Activated T-helper 17 cell treated with anti-CD3 and anti-CD28 coated beads, Interleukin-2, amount 50 U/mL, for 72 hours (primary cell): ENCODE measurements at places on chromosomes 7 and 10.

GRCh38 chr10:126478546-126478945 lies 90.3 kb upstream of the ADAM12 start:
- ATAC-seq, result no peak

DNA sequence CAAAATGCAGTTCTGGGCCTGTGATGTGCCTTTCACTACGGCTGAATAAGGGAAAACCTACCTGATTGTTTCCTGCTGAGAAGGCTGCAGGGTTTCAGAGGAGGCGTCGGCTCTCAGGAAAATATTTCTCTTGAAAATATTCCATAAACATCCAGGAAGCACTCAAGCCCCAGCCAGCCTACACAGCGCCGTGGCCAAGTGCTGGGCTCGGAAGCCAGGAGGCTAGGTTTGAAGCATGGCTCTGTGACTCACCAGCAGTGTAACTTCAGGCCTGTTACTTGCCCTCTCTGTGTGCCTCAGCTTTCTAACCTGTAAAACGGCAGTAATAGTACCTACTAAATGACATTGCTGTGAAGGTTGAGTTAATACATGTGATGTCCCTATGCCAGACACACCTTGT lies 399.1 kb downstream of the GATA3 start:
- no peak for ATAC-seq

DNA sequence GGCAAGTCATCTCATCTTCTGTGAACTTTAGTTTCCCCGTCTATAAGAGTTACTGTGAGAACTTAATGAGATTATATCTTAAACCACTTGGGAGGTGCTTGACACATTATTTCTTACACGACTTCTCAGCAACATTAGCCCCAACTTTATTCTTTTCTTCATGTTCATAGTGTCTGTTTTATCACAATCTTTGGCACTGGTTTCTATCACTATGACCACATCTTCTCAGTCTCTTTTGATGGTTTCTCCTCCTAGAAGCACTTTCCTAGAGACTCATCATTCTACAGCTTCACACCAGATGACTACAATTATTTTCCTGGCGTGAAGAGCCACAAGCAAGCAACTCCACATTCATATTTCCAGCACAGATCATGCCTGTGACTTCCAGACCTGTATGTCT lies 26.5 kb upstream of the BET1 start:
- ATAC-seq, result no peak

DNA sequence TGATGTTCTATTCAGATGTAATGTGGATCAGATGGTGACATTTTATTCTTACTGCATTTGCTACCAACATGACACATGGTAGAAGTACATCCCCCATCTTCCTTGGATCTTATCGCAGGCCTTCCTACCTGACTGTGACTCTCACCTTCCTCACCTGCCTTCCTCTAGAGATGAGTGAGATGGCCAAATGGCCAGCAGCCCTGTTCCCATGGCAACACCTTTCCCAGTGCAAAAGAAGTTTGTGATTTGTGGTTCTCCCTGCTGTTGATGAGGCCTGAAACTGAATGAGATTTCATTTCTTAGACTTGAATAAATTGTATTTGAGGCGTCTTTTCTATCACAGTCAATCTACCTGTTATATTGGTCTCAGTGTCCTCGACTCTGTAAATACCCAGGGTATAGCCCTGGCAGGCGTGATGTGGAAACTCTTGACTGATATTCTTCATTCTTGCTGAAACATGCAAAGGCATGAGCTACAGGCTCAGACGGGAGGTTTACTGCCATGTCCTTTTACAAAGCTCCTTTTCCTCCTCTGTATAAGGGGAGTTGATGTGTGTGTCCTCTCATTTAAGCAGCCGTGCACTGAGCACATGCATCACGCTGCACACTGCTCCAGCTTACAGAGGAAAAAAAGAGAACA lies 440.7 kb upstream of the AKR1E2 start:
- no peak for ATAC-seq

- ATAC-seq, result no peak
Observed at GRCh38 chr10:118914629-118915028, 114.9 kb upstream of the NANOS1 start.

DNA sequence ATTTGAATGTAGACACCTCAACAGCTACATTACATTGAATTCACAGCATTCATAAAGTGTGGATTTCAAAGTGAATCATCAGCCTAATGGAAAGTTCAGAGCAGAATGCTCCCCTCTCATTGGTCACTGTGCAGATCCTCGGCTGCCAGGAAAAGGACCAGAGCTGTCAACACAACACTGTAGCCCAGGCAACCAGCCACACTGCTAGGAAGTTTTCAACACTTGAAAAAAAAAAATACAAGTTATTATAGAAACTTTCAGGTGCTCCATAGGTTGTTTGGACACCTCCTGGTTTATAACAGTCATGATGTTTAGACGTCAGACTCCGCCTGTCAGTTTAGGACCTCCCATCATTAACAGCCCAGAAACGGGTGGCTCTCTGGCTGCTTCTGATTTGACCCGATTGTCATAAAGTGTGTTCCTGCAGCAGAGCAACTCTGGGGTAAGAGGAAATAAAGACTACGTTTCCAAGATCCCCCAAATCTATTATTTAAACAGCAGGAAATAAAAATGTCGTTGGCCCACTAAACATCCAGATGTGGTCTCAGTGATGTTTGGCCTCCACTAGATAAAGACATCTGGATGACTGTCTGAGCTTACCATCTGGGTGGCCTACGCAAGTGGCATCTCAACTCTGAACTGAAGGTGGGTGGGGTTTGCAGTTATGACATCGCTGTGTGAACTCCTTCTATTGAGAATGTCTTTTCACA lies 117.4 kb downstream of the CABCOCO1 start:
- ATAC-seq, result peak; percentile 38
